GM23338 (cell line): ENCODE measurements at places on chromosomes 11 and 22. TPM values are rescaled to one million over a fixed set of nuclear protein-coding genes. Genes with fewer than 3 reads are reported as not detected.

IGF2 gene
- total RNA-seq: 0.70 and 1.4 TPM in 2 replicates

RTN4RL2 gene
- total RNA-seq: 15.9 and 16.1 TPM in 2 replicates

SLC29A2 gene
- total RNA-seq: 26.3 and 31.1 TPM in 2 replicates

OR51L1 gene
- not detected in 2 replicates for total RNA-seq

CNIH2 gene
- total RNA-seq: 9.2 and 10.8 TPM in 2 replicates

GRCh38 chr11:59532620-59533019 lies 21.3 kb downstream of the OR4D9 start:
- DNase-seq: no peak

- no peak for DNase-seq
Observed at GRCh38 chr11:134980819-134981710, 569.0 kb upstream of the B3GAT1 start.

DNA sequence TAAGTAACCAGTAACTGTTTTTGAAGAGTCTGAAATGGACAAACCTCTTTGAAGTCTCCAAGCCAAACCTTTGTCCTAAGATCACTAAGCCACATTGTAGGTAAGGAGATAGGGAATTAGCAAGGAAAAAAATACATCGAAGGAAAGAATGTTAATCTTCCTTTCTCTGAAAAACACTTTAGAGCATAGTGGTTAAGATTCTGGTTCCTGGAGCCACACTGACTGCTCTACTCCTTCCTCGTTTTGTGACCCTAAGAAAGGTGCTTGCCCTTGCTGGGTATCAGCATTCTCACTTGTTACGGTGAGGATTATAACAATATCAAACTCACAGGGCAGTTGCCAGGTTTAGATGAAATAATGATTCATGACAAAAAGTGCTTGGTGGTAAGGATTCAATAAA lies 104.0 kb downstream of the SIK3 start:
- no peak for DNase-seq

GRCh38 chr11:74956397-74957015 lies 7.4 kb downstream of the SPCS2 start:
- DNase-seq: no peak

DNA sequence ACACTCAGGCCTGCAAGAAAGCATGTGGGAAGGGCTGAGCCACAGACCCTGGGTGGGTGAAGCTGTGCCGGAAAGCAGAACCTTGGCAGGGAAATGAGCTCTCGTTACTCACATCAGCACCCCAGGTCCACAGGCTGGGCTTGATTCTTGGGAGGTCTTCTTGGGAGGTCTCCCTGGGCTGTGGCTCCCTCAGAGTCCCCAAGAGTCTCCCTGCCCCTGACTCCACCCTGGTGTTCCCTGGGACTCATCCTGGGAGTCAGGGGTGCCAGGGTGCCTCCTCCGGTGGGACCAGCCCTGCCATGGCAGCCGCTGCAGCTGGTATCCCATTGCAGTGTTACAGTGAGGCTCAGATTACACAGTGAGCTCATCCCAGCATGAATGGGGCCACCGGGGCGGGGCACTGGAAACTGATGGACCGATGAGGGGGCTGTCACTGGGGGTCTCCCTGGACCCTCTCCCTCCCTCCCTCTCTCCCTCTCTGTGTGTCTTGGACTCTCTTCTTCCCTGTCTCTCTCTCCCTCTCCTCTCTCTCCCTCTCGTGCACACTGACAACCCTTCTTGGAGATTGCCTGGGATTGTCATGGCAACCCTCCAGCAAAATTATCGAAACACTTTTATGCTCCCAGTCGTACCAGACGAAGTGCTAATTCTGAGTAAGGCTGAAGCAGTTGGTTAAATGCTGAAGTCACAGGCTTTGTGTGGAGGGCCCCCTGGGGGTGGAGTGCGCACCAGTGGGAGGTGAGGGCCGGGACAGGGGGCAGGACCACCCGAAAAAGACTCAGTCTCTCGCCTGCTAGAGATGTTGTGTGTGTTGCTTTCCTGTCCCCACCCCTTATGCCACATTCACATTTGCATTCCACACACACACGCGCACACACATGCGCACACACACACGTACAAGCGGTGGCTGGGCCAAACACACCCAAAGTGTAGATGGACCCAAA lies 8.6 kb upstream of the C11orf96 start:
- no peak for DNase-seq

DNA sequence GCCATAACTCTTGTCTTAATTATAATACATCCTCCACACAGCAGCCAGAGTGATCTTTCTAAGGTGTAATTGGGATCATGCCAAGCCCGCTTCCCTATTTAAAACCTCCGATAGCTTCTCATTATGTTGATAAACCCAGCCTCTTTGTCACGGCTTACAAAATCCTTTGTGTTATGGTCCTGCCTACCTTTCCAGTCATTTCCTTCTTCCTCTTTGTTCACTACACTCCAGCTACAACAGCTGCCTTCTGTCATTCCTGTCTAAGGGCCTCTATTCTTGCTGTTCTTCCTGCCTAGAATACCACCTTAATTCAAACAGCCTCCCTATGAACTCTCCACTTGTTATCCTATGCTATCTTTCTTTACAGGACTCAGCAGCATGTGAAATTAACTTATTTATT lies 70.6 kb upstream of the CAPRIN1 start:
- DNase-seq: no peak

DNA sequence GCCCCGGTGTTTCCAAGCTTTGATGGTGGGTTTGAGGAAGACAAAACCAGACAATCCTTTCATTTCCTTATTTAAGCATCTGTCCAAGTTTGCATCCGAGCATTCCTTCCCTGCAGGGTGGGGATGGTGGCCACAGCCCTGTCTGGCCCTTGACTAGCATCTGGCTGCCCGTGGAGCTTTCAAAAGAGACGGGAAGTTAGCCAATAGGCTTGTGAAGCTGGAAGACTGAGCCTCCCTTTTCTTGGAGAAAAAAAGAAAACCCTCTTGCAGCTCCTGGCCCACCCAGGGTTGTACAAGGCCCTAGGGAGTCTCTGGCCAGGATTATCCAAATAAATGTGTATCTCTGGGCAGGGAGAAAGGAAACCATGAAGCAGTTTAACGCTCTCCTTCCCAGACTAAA lies 60.6 kb downstream of the MICAL2 start:
- DNase-seq: no peak

GRCh38 chr22:36923131-36923788 lies 9.8 kb downstream of the CSF2RB start:
- no peak for DNase-seq

- DNase-seq: peak; percentile 70
Observed at GRCh38 chr11:67545280-67545679, 22.0 kb upstream of the CABP2 start.

- no peak for DNase-seq
Observed at GRCh38 chr22:49976439-49977175, 16.0 kb downstream of the PIM3 start.

- no peak for DNase-seq
Observed at GRCh38 chr11:6530848-6531247, 33.8 kb downstream of the DNHD1 start.

DNA sequence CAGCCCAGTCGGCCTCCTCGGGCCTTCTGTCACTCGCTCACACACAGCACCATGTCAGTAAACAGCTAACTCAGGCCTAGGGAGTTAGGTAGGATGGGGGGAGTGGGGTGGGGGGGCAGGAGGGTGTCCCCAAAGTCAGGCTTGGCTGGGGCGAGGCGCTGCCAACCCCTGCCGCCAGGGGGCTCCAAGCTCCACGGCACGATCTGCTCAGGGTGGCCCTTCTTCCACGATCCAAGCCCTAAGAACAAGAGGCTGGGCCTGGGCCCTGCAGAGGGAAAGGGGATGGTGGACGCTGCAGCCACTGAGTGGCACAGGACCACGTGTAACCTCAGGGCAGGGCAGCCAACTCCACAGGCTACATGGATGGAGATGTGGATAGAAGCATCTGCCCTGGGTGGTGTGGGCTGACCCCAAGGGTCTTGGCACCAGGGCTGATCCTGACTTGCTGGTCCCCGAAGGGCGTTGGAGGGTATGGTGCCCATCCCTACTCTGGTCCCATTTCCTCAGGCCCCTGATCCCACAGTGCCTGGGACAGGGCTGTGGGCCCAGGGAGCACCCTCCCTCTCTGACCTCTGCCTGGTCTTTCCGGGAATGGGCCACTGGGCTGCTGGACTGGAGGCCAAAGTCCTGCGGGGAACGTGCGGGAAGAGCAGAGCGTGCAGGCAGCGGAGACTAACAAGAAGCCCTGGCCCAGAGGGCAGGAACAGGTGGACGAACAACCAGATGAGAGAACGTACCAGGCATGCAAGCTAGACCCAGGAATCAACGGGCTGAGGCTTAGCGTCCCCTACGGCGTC lies 29.1 kb upstream of the TXNRD2 start:
- peak; percentile 77 for DNase-seq

DNA sequence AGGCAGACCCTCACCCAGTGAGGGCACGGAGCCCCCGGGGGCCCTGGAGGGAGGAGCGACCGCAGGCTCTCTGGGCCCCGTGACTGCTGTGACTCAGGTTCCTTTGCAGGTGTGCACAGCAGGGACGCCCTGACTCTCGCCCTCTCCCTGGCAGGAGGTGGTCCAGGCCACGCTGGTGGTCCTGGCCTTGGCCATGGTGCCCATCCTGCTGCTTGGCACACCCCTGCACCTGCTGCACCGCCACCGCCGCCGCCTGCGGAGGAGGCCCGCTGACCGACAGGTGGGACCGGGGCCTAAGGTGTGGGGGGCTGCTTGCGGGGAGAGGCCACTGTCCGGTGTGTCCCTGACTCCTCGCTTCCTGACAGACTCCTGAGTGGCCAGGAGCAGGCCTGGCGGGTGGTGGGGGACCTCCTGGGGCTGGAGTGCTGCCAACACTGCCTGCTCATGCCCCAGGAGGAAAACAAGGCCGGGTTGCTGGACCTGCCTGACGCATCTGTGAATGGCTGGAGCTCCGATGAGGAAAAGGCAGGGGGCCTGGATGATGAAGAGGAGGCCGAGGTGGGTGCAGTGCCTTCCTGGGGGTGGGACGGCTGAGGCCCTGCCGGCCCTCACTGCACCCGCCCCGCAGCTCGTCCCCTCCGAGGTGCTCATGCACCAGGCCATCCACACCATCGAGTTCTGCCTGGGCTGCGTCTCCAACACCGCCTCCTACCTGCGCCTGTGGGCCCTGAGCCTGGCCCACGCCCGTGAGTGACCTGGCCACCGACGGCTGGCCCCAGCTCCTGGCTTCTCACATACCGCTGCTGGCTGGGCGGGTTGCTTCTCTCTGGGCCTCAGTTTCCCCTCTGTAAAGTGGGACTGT lies 10.9 kb downstream of the TCIRG1 start:
- no peak for DNase-seq
